Activated CD4-positive, alpha-beta T cell treated with anti-CD3 and anti-CD28 coated beads, Interleukin-2, amount 10 ng/mL, durations not matched to agents 24 days and 14 days (primary cell): ENCODE measurements at places on chromosomes 12 and 14. TPM values are rescaled to one million over a fixed set of nuclear protein-coding genes. Genes with fewer than 3 reads are reported as not detected.

- peaks cover 5% of the 10 kb centered on the region for H3K4me1 ChIP-seq
Observed at GRCh38 chr12:3611860-3612703, 121.1 kb downstream of the PRMT8 start.

DNA sequence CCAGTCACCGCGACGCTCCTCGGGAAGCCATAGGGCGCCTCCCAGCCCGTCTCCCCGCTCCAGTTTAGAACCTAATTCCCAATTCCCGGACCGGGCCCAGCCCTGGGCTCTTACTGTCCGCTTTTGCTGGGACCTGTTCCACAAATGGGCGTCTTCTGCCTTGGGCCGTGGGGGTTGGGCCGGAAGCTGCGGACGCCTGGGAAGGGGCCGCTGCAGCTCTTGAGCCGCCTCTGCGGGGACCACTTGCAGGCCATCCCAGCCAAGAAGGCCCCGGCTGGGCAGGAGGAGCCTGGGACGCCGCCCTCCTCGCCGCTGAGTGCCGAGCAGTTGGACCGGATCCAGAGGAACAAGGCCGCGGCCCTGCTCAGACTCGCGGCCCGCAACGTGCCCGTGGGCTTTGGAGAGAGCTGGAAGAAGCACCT, 797 bp downstream of the UNG start:
- peak overlapping the region; percentile 88 for H3K27ac ChIP-seq
- peaks cover 34% of the 10 kb centered on the region for H3K36me3 ChIP-seq
- H3K27me3 ChIP-seq = no peaks in the 10 kb centered on the region
- H3K4me1 ChIP-seq = peaks cover 30% of the 10 kb centered on the region

Gene FAIM2
- 0.30 and 0.54 TPM in 2 replicates for total RNA-seq

DNA sequence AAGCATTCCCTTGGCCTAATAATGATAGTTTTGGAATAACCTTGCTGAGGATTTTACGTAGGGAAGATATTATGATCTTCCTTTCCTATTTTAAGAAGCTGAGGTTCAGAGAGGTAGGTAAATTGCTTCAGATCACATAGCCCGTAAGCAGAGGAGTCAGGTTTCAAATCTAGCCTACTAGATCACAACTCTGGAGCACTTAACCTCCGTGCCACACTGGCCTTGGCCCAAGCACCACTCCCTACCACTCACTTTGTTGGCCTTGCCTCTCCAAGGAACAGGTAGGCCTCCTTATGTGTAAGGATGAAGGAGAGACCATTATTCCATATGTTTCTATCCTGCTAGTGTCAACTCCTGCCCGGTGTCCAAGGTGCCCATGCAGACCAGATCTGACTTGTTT, 12.4 kb upstream of the ACOT1 start:
- H3K27me3 ChIP-seq = peaks cover 2% of the 10 kb centered on the region
- no peaks in the 10 kb centered on the region for H3K36me3 ChIP-seq
- no peak for DNase-seq
- H3K27ac ChIP-seq = no peak overlapping the region

DNA sequence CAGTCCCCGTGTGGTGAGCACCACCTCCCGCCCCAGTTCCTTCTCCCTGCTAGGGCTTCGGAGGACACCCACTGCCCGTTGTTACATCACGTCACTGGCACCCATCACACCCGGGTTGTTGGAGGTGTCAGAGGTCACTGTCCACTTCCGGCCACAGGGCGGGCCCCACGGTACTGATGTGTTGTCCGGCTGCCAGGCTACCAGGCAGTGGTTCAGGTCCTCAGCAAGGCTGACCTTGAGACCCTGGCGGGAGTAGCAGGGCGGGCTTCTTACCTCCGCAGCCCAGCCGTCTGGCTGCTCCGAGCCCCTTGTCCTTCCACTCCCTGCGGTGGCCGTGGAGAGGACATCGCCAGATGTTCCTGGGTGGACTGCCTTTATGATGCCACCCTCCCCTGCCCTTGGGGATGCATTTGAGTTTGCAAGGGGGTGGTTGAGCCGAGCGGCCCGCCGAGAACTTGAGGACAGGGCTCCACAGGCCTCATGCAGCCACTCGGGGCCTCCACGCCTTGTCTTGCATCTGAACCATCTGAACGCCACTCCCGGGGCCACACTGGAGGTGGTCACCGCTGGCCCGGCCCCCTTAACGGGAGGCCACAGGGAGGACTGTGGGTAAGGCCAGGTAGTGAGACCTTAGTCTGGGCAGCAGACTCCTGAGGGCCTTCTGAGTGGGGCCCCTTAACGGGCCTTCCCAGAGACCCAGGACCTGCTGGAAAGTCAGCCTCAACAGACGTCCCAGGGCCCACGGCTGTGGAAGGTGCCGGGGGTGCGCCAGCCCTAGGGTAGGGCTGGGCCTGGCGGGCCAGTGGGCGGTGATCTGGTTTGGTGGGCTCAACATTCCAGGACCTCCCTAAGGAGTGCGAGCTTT, 27.1 kb upstream of the PLD4 start:
- H3K27me3 ChIP-seq = peaks cover 8% of the 10 kb centered on the region
- peak; percentile 50 for DNase-seq
- H3K27ac ChIP-seq = no peak overlapping the region
- H3K36me3 ChIP-seq = no peaks in the 10 kb centered on the region

DNA sequence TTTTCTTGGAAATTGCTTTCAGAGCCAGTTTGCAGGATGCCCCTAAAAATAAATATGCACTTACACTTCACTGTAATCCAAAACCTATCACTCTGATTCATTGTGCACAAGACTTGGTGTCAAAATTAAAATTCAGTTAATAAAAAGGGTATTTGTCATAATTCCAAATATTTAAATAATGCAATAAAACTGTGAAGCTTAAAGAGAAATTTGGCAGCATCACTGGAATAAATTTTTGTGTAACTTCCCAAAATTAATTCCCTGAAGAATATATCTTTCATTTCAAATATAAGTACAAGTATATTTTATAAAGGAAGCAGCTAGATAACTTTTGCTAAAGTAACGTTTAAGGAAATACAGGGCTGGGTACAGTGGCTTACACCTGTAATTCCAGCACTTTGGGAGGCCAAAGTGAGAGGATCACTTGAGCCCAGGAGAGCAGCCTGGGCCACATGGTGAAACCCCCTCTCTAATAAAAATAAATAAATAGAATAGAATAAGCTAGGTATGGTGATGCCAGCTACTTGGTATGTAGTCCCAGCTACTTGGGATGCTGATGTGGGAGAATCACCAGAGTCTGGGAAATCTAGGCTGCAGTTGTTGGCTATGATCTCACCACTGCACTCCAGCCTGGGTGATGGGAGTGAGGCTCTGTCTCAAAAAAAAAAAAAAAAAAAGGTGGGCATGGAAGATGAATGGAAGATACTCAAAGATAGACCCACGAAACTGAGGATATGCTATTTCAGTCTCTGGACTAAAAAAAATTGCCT, 233.8 kb downstream of the FBXL14 start:
- no peak overlapping the region for H3K4me3 ChIP-seq
- H3K27ac ChIP-seq = no peak overlapping the region
- H3K27me3 ChIP-seq = no peaks in the 10 kb centered on the region
- no peak for DNase-seq

GRCh38 chr14:61476754-61477410, 155.5 kb downstream of the PRKCH start:
- H3K36me3 ChIP-seq = peaks cover 27% of the 10 kb centered on the region
- peak; percentile 91 for DNase-seq
- H3K27ac ChIP-seq = peak overlapping the region; percentile 89
- H3K27me3 ChIP-seq = no peaks in the 10 kb centered on the region
- H3K4me1 ChIP-seq = peaks cover 82% of the 10 kb centered on the region

- no peak for DNase-seq
- H3K4me1 ChIP-seq = no peaks in the 10 kb centered on the region
- H3K4me3 ChIP-seq = no peak overlapping the region
Observed at GRCh38 chr12:80193865-80194264, 94.5 kb downstream of the OTOGL start.

Gene RARG
- total RNA-seq = 57.2 and 58.5 TPM in 2 replicates

Gene REC8
- 33.8 and 34.3 TPM in 2 replicates for total RNA-seq

DNA sequence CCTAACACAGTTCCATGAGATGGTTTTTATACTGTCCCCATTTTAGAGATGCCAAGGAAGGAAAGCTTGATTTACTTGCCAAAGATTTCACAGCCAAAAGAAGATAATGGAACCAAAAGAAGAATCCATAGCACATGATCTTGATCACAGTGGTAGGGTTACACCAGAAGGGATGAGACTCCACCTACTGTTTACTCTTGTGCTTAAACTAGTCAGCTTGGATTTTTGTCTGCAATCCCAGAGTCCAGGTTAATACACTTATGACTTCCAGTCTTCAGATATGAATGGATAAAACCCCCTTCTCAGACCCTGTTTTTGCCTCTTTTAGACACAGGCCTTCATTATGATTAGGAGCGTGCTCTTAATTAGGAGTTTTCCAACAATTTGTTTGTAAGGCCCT, 454.2 kb downstream of the AEBP2 start:
- peaks cover 7% of the 10 kb centered on the region for H3K4me1 ChIP-seq
- H3K4me3 ChIP-seq = no peak overlapping the region
- H3K27me3 ChIP-seq = no peaks in the 10 kb centered on the region
- no peaks in the 10 kb centered on the region for H3K36me3 ChIP-seq
- H3K27ac ChIP-seq = no peak overlapping the region
- DNase-seq = no peak

DNA sequence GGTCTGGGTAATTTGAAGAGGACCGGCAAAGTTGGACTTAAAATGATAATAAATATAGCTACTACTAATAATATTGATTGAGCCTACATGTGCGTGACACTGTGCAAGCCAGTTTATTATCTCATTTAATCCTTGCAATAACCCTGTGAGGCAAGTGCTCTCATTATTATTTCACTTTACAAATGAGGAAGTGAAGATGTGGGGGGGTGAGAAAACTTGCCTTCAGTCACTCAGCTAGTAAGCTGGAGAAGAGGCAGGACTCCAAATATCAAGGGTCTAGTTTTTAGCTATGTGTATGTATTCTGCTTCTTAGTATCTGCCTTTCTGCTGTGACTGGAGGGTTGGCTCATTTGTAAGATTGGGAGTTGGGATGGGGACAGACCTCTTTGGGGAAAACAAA, 39.2 kb downstream of the NPAS3 start:
- no peak overlapping the region for H3K27ac ChIP-seq
- H3K27me3 ChIP-seq = no peaks in the 10 kb centered on the region
- DNase-seq = no peak
- H3K4me1 ChIP-seq = no peaks in the 10 kb centered on the region
- H3K4me3 ChIP-seq = no peak overlapping the region

GRCh38 chr14:32306549-32306948, 22.5 kb upstream of the AKAP6 start:
- H3K27me3 ChIP-seq = no peaks in the 10 kb centered on the region
- DNase-seq = no peak
- H3K27ac ChIP-seq = no peak overlapping the region
- no peak overlapping the region for H3K4me3 ChIP-seq

GRCh38 chr12:101927999-101928398, 50.6 kb downstream of the DRAM1 start:
- H3K27me3 ChIP-seq = peaks cover 6% of the 10 kb centered on the region
- peaks cover 14% of the 10 kb centered on the region for H3K4me1 ChIP-seq
- DNase-seq = no peak
- H3K27ac ChIP-seq = no peak overlapping the region
- no peak overlapping the region for H3K4me3 ChIP-seq
- H3K36me3 ChIP-seq = peaks cover 1% of the 10 kb centered on the region

DNA sequence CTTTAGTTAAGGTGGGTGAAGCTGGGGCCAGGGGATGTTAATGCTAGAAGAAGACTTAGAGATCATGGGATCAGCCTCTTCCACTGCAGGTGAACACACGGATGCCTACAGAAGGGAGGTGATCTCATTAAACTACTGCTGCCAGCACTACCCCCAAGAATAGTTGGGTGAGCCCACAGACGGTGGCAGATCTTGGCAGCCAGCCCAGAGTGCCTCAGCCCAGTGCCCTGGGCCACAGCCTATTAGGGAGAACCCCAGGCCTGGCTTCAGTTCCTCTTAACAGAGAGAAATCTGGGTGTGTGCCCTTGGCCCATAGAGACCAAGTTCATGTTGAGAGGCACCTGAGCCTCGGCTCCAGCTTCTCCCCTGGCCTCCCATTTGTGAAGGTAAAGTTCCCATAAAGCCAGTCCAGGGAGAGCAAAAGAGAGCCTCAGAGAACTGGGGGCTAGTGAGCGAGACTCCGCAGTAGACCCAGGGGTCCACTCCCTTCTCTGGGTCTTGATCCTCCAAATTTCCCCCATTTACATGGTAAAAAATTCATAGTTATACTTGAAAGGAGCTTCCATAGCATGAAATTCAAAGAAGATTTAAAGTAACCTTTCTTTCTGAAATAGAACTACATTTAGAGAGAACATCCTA, 125.0 kb upstream of the CCND2 start:
- H3K4me1 ChIP-seq = peaks cover 89% of the 10 kb centered on the region
- H3K4me3 ChIP-seq = no peak overlapping the region
- H3K27me3 ChIP-seq = no peaks in the 10 kb centered on the region
- peaks cover 12% of the 10 kb centered on the region for H3K36me3 ChIP-seq
- H3K27ac ChIP-seq = peak overlapping the region; percentile 80
- no peak for DNase-seq

Gene BRAP
- 20.3 TPM in 2 replicates for total RNA-seq

GRCh38 chr14:77883131-77883846, 83.4 kb downstream of the ADCK1 start:
- H3K36me3 ChIP-seq = no peaks in the 10 kb centered on the region
- no peak overlapping the region for H3K4me3 ChIP-seq
- no peak for DNase-seq
- no peaks in the 10 kb centered on the region for H3K27me3 ChIP-seq

DNA sequence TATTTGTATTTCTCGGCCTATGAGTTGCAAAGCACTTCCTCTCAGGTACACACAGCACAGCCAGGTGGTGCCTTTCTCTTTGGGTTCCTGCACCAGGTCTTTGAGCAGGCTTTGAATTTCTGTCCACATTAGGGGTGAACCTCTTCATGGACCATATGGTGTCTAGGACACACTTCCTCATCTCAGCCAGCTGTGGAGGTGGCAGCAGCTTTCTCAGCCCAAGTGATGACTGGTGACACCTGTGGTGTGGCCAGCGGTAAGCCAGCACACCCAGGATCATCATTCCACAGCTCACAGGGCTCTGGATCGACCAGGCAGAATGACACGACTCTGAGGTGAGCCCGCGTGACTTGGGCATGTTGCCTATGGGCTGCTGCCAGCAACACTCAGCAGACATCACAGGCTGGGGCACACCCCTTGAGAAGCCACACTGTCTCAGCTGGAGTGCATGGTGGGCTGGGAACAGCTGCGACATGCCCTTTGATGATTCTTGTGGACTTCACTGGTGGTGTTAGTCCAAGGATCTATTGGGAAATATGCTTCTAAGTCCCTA, 36.8 kb downstream of the SLC5A8 start:
- H3K36me3 ChIP-seq = no peaks in the 10 kb centered on the region
- peaks cover 14% of the 10 kb centered on the region for H3K27me3 ChIP-seq
- no peak overlapping the region for H3K4me3 ChIP-seq
- H3K27ac ChIP-seq = no peak overlapping the region
